ENCODE measurements at places on chromosomes 16 and 17.

GRCh38 chr16:58249388-58249779 is 45.4 kb downstream of the PRSS54 start:
- DNase-seq, result no peak
- peak overlapping the region; percentile 57 for H3K27ac ChIP-seq
- no peaks in the 10 kb centered on the region for H3K27me3 ChIP-seq

DNA sequence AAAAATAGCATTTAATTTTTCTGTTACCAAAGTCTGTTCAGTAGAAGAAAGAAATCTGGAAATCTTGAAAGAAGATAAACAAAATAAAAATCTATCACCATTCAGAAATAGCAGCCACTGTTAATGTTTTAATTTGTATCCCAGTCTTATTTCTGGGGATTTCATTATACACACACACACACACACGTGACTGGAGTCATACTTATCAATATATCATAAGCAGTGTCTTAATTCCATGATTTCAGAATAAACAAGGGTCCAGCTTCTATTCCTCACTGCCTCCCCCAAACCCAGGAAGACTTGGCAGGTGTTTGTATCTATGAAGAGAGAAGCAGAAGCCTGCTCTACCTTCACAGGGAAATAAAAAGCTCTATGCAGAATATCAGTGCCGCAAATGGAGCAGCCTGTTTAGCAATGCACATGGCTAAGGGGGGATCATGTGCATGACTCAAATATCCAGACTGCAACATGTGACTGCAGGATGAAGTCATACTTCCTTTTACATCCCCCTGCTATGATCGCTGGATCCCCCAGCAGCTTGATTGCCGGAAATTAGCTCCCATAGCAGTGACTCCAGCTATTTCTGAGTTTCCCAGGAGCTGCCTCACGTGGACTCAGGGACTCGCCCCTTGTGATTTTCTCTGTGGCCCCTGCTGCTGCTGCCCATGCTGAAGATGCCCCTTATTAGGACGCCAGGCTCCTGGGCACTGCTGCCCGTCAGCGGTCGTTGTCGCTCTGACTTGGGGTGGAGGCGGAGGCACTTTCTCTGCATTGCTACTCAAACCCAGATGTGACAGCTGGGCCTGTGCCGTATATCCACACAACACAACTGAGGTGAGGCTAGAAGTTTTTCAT is 341.0 kb downstream of the CPPED1 start:
- H3K27me3 ChIP-seq, result no peaks in the 10 kb centered on the region
- no peaks in the 10 kb centered on the region for H3K4me1 ChIP-seq
- no peak overlapping the region for H3K4me3 ChIP-seq
- DNase-seq, result no peak

DNA sequence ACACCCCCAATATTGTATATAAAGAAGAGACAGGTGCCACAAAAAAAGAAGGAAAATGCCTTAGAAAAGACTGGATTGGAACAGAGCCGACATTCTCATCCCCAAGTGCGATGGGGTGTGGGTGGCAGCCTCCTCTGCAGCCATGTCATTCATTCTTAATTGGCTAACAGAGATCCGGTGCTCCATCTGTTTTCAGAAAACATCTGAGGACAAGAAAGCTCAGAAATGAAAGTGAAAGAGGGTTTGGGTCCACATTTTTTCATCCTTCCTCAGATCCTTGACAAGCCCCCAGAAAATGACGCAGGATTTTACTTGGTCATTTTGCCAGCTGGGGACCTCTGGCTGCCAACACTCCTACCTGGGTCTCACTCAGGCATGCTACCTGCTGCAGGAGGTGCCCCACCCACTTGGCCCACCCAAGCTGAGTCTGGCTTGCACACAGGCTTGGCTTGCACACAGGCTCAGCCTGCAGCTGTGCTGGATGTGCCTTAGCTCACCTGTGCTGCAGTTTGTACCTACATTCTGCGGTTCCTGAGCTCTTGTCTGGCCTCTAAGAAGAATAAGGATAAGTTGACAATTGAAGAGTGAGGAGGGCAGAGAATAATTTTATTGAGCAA is 21.9 kb downstream of the KIF2B start:
- H3K4me1 ChIP-seq, result no peaks in the 10 kb centered on the region
- no peaks in the 10 kb centered on the region for H3K27me3 ChIP-seq
- no peak overlapping the region for H3K27ac ChIP-seq

- peaks cover 12% of the 10 kb centered on the region for H3K36me3 ChIP-seq
- H3K27ac ChIP-seq, result no peak overlapping the region
- peaks cover 15% of the 10 kb centered on the region for H3K4me1 ChIP-seq
- H3K4me3 ChIP-seq, result no peak overlapping the region
Measured at GRCh38 chr16:11330526-11331237, 14.6 kb upstream of the RMI2 start.

GRCh38 chr17:28726226-28726626 is at the start of gene TLCD1:
TSS of gene TLCD1 (minus strand) at chr17:28726233. CDS start at chr17:28726097, 136 bp downstream.
- H3K4me3 ChIP-seq, result peak within 1 kb of the TSS; percentile 89
- H3K27ac ChIP-seq, result peak within 1 kb of the TSS; percentile 99

DNA sequence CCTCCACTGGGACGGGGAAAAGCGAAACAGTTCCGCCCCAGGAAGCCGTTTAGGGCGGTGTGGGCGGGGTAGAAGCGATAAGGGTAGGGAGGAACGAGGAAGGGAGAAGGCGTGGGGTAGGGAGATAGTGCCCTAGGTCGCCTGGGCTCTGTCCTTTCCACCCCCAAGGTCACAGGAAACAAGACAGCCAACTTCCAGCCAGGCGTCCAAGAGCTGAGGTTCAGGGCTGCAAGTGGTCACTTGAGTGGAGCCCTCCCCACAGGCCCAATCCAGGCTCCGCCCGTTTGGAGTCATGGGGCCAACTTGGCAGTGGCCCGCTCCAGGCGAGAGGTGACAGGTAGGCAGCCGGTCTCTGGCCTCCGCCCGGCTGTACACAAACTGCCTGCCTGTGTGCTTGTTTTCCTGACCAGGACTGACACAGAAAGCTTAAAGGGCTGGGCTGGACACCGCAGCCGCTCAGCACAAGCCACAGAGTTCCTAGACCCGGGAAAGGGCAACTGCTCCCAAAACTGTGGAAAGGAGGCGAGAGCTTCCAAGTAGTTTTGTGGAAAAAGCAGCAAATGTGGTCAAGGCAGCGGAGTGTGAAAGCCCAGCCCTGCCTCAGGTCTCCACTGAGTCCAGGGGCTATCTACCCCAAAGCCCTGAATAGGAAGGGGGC is at the start of gene RILP:
RILP (minus strand) TSS at position 23 of the 658 bp plus-strand sequence. CDS start 62 bp downstream, outside the sequence.
- DNase-seq, result peak; percentile 63
- no peaks in the 10 kb centered on the region for H3K4me1 ChIP-seq
- H3K27me3 ChIP-seq, result no peaks in the 10 kb centered on the region
- peaks cover 13% of the 10 kb centered on the region for H3K36me3 ChIP-seq
- H3K27ac ChIP-seq, result peak within 1 kb of the TSS; percentile 39
- peak within 1 kb of the TSS; percentile 57 for H3K4me3 ChIP-seq

- H3K4me1 ChIP-seq, result no peaks in the 10 kb centered on the region
- H3K4me3 ChIP-seq, result no peak overlapping the region
- no peak overlapping the region for H3K27ac ChIP-seq
- DNase-seq, result no peak
- no peaks in the 10 kb centered on the region for H3K36me3 ChIP-seq
- peaks cover 7% of the 10 kb centered on the region for H3K27me3 ChIP-seq
Measured at GRCh38 chr16:25060920-25061319, 45.8 kb upstream of the ARHGAP17 start.

DNA sequence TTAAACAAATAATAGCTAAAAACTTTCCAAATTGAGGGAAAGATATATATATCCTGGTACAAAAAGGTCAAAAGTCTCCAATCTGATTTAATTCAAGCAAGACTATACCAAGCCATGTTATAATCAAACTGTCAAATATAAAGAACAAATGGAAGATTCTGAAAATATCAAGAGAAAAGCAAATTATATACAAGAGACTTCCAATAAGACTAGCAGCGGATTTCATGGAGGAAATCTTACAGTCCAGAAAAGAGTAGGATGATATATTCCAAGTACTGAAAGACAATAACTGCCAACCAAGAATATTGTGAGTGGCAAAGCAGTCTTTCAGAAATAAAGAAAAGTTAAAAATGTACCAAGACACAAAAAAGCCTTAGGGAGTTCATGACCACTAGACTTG is 102.2 kb downstream of the CEP112 start:
- no peak overlapping the region for H3K4me3 ChIP-seq
- peaks cover 9% of the 10 kb centered on the region for H3K4me1 ChIP-seq
- H3K36me3 ChIP-seq, result no peaks in the 10 kb centered on the region
- H3K27ac ChIP-seq, result no peak overlapping the region

GRCh38 chr17:31540602-31541307 is 149.3 kb downstream of the RAB11FIP4 start:
- no peaks in the 10 kb centered on the region for H3K4me1 ChIP-seq
- no peaks in the 10 kb centered on the region for H3K36me3 ChIP-seq
- DNase-seq, result no peak
- no peak overlapping the region for H3K4me3 ChIP-seq

DNA sequence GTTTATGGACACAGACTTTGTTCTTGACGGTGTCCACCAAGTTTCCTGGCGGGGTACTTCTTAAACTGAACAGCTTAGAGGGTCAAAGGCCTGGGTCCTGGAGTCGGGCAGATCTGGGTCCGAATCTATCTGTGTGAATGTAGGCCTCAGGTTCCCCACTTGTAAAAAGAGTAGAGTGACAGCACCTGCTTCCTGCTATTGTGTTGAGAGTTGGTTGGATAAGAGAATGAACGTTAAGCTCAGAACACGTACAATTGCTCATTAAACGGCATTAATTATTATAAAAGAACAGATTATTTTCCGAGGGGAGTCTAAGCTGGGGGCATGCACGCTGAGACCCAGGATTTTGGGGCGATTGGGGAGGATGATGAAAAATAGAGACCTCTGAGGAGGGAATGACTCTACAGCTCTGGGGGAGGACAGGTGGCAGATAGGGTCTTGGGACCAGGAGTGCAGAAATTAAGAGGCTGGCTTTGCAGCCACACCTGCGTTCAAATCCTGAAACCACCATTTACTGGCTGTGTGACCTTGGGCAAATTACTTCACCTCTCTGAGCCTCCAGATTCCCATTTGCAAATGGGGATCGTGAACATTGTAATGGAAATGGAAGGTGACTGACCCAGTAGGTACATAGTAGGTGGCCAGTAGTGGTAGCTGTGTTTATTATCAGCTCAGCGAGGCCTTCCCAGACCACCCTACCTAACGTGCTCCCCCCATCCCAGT is 862 bp downstream of the CLEC16A start:
- peak overlapping the region; percentile 96 for H3K4me3 ChIP-seq
- H3K27me3 ChIP-seq, result no peaks in the 10 kb centered on the region
- H3K36me3 ChIP-seq, result peaks cover 40% of the 10 kb centered on the region
- H3K4me1 ChIP-seq, result peaks cover 64% of the 10 kb centered on the region

GRCh38 chr16:22337045-22337444 is 37.4 kb downstream of the CDR2 start:
- no peaks in the 10 kb centered on the region for H3K27me3 ChIP-seq
- H3K4me1 ChIP-seq, result no peaks in the 10 kb centered on the region
- H3K27ac ChIP-seq, result no peak overlapping the region
- peaks cover 90% of the 10 kb centered on the region for H3K36me3 ChIP-seq

- no peaks in the 10 kb centered on the region for H3K4me1 ChIP-seq
- no peaks in the 10 kb centered on the region for H3K36me3 ChIP-seq
- no peak overlapping the region for H3K27ac ChIP-seq
- no peak for DNase-seq
Measured at GRCh38 chr17:9237661-9238301, 216.5 kb downstream of the NTN1 start.

DNA sequence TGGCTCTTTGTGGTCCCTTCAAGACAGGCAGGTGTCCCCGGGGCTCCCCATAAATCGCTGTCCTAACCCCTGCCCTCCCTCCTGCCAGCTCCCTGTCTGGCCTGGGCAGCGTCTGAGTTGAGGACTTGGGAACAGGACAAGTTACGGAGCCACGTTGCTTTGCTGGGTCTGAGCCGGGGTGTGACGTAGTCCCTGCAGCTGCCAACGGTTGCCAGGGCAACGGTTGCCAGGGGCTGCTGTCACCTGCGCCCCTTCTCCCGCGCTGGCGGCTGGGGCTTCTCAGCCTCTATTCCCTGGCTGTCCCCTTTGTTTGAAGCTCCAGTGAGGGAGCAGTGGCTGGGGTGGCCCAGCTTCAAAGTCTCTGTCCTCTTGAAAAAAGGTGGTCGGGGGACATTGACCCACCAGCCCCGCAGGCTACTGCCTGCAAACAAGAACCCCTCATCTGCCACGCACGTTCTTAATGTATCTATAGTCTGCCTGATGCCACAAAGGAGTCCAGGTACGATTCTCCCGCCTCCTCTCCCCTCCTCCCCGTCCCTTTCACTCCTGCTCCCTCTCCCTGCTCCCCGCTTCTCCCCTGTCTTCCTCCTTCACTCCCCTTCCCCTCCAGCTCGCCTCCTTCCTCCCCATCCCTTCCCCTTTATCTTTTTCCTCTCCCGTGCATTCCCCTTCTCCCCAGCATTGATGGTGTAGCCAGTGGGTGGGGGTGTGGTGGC is 10.9 kb downstream of the ADGRG1 start:
- no peaks in the 10 kb centered on the region for H3K27me3 ChIP-seq
- DNase-seq, result no peak
- H3K27ac ChIP-seq, result no peak overlapping the region
- H3K4me3 ChIP-seq, result no peak overlapping the region
- H3K4me1 ChIP-seq, result peaks cover 36% of the 10 kb centered on the region

- H3K4me3 ChIP-seq, result peak overlapping the region; percentile 82
- peaks cover 11% of the 10 kb centered on the region for H3K36me3 ChIP-seq
- no peaks in the 10 kb centered on the region for H3K4me1 ChIP-seq
Measured at GRCh38 chr17:2854143-2855055, 58.2 kb downstream of the RAP1GAP2 start.

- H3K4me3 ChIP-seq, result no peak overlapping the region
- H3K27me3 ChIP-seq, result peaks cover 43% of the 10 kb centered on the region
- no peak for DNase-seq
- H3K36me3 ChIP-seq, result no peaks in the 10 kb centered on the region
- H3K27ac ChIP-seq, result no peak overlapping the region
Measured at GRCh38 chr17:33381201-33381600, 88.1 kb upstream of the ASIC2 start.

- H3K4me3 ChIP-seq, result no peak overlapping the region
- DNase-seq, result no peak
- no peaks in the 10 kb centered on the region for H3K36me3 ChIP-seq
- no peak overlapping the region for H3K27ac ChIP-seq
- H3K27me3 ChIP-seq, result no peaks in the 10 kb centered on the region
- H3K4me1 ChIP-seq, result peaks cover 49% of the 10 kb centered on the region
Measured at GRCh38 chr17:31453896-31454295, 62.4 kb downstream of the RAB11FIP4 start.

All from Calu3 (cell line).